SK-N-SH treated with all-trans-retinoic acid at 6 μM for 48 hours (cell line): ENCODE measurements at places on chromosomes 2 and 18.

DNA sequence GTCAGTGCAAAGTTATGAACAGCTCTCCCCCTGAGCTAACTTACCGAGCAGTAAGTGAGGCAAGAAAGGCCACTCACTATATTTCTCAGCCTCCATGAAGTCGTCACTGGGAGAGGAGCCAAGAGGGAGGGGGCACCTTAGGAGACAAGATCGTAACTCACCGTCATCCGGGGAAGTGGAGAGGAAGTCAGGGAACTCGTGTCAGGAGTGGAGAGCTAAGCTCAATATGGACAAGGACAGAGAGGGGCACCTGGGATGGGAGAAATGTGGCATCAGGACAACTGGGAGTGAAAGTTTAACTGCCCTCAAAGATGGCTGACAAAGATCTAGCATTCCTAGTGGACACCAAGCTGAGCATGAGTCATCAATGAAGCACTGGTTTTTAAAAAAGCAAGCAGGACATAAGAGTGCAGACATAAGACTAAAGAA, 37.1 kb downstream of the BCL11A start:
- ATAC-seq = peak; percentile 93

- ATAC-seq = no peak
These were observed 261.3 kb upstream of the MEIS1 start for GRCh38 chr2:66173645-66174044.

- ATAC-seq = no peak; the same call in 2 of the 3 replicates
These were observed 27.0 kb upstream of the CASP8 start for GRCh38 chr2:201233192-201233811.

GRCh38 chr2:84970210-84970867, 622 bp upstream of the KCMF1 start:
- peak; percentile 67 for ATAC-seq

- peak; percentile 89 for ATAC-seq
These were observed 61.2 kb upstream of the GPC1 start for GRCh38 chr2:240374085-240374907.

DNA sequence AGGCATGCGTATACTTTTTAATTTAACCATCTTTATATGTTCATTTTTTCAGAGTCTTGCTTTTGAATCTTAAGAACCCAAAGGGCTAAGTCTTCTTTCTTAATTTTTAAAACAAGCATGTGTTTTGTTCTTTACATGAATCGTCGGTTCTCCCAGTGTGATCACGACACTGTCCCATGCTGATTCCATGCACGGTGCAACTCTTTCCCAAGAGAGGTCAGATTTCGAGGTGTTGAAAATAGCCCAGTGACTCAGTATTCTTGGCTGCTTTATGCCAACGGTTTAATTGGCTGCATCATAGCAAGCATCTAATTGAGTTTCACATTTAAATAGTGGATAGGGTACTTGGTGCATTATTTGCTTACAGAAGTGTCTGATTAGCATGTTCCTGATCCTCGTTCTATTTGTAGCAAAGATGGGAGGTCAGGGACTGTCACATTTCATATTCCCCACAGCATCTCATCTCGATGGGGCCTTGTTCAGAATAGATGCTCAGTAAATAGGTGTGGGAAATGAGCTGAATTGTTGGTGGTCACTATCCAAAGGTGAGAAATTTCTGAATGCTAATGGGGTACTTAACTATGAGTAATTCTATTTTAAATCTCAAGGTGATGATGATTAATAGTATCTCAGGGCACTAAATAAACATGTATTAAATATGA, 2.8 kb downstream of the NPAS2 start:
- ATAC-seq = no peak

- ATAC-seq = no peak
These were observed 1077.9 kb upstream of the ZEB2 start for GRCh38 chr2:145597809-145598208.
